ENCODE measurements at places on chromosomes 5 and 9.

DNA sequence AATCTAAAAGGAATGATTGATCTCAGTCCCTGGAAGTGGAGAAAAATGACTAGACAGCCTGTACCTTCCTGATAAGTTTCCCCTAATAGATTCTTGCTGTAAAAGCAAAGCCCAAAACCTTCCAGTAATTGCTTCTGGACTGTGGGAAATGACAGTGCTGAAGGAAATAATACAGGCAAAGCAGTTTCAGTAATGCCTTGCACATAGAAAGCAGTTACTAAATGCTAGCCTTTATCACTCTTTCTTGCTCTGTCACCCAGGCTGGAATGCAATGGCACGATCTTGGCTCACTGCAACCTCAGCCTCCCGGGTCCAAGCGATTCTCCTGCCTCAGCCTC, 50.3 kb downstream of the MAP1B start:
- no peak for DNase-seq

- no peak for DNase-seq
Observed at GRCh38 chr5:159629158-159629557, 287.1 kb upstream of the ADRA1B start.

GRCh38 chr5:74624501-74624900, 16.0 kb downstream of the ENC1 start:
- no peak for DNase-seq

- no peak for DNase-seq
Observed at GRCh38 chr5:38548064-38548759, 8.2 kb downstream of the LIFR start.

DNA sequence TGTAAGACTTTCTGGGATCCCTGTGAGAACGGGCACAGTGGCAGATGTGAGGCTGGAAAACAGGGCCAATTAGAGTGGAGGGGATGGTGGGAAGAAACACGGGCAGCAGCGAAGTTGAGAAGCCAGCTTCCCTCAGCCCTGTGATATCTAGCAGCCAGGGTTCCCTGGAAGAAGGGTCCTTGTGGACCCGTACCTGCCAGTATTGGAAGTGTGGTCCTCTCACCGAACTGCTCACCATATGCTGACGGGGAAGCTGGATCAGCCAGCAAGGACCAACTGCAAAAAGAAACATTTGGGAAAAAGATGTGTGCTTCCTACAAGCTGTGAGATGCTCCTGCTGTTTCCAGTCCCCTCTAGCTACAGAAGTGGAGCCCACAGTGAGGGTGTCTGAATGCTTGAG, 13.6 kb downstream of the CKMT2 start:
- no peak for DNase-seq

GRCh38 chr5:15452030-15452429, 48.0 kb upstream of the FBXL7 start:
- DNase-seq: no peak

- DNase-seq: no peak
Observed at GRCh38 chr5:89946508-89946907, 463.0 kb downstream of the CETN3 start.

- no peak for DNase-seq
Observed at GRCh38 chr5:169581580-169582227, 1.9 kb upstream of the SPDL1 start.

DNA sequence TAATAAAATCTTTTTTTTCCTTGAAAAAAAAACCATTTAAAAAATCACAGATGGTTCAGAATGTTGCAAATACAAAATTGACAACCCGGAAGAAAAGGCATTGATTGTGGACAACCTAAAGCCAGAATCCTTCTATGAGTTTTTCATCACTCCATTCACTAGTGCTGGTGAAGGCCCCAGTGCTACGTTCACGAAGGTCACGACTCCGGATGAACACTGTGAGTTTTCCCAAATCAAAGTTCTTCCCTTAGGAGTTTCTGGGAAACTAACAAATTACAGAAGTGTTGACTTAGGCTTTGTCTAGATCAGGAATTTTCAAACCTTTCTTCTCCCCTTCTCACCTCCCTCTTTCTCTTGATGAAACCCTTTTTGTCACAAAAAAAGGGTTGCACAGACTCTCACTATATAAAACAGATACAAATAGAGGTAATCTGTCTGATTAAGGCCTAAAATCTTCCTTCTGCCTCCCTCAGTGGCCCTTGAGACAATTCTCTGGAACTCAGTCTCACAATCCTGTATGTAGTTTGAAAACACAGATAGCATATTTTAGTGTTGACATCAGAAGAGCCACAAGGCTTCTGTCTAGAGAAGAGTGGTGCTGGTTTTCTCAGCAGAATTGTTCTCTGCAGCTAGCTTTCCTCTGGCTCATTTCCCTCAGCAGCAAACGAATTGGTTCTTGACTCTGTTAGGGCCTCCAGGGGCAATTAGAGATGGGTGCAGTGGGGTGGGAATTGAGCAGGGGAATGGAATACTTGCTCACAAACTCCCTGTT, 79.5 kb downstream of the OSMR start:
- no peak for DNase-seq

DNA sequence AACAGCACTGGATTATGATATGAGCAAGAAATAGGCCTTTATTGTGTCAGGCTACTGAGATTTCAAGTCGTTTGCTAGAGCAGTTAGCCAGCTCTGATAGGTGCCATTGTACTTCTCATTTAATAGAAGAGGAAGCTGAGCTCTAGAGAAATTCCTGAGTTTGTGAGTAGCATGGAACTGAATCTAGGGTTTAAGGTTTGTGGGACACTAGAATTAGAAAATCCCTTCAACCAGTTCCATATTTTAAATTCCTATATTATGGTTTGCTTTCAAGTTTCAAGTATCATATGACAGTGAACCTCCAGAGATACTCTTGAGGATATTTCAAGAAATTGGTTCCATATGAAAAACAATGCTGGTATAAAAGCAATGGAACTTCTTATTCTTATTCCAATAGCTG, 87.6 kb downstream of the ANKRD55 start:
- DNase-seq: no peak

DNA sequence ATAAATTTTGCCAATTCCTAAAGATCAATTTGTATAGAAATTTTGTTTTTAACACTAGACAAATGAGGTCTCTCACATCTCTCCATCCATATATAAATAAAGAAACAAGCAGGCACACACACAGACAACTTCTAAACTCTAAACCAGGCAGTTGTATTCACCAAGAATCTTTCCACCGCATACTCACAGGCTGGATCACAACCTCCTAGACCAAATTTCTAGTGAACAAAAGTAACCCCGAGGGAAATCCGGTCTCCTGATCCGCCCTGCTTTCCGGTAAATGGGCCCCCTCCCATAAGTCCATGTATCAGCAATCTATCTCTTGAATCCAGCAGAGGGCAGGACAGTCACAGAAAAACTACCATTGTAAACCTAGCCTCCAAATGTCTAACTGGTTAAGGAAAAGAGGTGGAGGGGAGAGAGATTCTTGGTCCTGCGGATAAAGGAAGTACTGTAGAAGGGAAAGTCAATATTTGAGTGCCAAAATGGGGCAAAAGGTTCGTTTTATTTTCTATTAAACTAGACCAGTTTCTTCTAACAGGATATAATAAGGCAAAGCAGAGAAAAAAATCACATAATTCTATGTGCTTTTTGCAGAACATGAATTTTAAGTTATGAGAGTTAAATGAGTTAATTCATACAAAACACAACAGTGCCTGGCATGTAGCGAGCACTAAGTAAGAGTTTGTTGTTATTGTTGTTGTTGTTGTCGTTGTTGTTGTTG, 4.8 kb upstream of the SMU1 start:
- DNase-seq: peak; percentile 65

DNA sequence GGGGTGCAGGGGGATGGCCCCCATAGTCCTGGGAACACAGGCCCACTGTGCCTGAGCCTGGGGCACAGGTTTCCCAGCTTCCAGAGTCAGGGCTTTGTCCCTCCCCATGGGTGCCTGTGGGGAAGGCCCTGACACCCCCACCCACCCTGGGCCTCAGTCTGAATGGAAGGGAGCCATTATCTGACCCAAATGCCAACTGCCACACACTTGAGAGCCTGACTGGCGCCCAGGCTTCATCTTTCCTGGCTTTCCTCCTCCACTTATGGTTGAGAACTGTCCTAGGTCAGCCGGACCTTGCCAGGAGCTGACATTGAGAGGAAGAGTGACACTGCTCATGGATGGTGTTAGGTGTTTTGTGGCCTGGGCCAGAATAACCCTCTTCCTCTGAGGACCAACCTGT, 24.0 kb downstream of the SH3PXD2B start:
- no peak for DNase-seq

DNA sequence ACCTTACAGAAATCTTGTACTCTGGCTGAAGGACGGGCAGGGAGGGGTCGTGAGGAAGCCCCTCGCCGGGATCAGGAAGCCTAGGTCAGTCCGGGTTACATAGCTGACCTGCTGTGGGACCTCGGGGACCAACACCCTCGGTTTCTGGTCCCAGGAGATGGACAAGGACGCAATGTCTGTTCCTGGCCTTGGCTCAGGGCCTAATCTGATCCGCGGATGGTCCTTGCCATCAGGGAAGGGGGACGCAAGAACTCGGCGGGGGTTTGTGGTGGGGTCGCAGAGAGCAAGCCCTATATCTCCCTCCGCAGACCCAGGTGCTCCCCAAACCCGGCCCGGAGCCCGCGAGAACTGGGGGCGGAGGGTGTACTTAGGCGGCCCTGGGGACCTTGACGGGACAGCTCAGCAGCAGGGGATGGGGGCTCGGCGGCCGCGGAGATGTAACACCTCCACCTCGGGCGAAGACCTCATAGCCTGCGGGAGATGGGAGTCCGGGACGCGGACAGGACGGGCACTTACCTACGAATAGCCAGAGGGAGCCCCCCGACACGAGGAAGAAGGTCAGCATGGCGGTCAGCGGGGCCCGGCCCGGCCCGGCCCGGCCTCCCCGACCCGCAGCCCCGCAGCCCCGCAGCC, 353 bp downstream of the ACSL6 start:
- DNase-seq: no peak
